ENCODE measurements at places on chromosomes 7 and 10. TPM values are rescaled to one million over a fixed set of nuclear protein-coding genes. Genes with fewer than 3 reads are reported as not detected.
A peak's percentile ranks its signal among the peaks of the same experiment; 100 is the strongest.

DNA sequence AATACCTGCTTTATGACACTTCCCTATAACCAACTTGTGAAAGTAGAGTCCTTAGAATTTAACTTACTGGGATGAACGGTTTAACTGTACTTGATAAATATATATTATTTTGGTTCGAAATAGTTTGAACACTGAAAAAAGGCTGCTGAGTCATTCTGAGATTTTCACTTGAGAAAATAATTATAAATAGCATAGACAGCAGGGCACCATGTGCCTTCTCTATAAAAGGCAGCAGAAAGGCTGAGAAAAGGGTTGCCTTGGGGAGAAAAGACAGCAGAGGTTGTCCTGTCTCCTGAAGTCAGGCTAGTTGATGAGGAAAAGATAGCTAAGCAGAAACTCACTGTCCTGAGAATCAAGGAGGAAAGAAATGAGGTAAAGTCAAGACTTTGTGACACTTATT, 92.4 kb downstream of the CTTNBP2 start:
- DNase-seq = no peak

GRCh38 chr10:119872610-119872859, at the start of gene MCMBP:
Gene MCMBP, minus strand, starts transcription at chr10:119872843. Its CDS starts 259 bp downstream, at chr10:119872584.
- peak; percentile 20 for DNase-seq

DNA sequence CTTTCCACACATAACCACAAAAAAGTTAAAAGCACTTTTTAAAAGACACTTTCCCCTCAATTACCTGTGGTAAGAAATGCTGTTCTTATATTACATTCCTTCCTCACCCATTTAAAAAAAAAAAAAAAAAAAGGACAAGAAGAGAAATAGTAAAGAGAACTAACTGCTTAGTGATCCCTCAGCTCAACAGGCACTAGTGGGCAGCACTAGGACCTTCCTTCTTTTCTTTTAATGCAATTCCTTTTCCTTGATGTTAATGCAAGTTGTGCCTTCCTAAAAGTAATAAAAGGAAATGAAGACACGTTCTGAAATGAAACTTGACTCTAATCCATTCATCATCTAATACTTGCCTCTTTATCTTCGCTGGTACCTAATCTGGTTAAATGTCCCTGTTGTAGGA, 189.7 kb downstream of the TCF7L2 start:
- DNase-seq = no peak

DNA sequence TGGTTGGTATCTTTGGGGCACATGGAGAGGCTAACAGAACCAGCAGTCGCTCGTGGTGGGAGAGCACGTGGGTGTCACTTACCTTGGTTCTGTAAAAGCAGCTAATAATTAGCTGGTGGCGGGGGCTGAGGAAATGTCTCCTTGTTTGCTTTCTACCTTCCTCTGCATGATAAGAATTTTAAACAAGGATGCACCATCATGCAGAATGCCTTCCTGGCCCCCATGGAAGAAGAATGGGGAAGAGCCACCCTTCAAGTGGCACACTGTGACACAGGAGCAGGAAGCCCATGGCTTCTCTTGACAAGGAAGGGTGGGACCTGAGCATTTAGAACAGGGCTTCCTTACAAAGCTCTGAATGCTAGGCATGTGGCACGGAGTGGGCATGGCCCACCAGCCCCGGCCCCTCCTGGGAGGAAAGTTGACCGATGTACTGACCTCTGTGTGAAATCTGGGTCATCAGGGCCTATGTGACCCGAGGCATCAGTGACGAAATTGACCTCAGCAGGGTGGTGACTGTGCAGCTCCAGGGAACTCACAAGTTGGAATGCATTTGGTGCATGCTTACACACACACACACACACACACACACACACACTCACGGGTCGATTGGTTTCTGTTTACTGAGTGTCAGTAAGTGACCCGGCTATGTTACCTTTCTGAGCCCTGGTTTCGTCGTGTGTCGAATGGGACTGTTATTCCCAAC, 116.9 kb upstream of the ANLN start:
- peak; percentile 70 for DNase-seq

BEND7 gene
- total RNA-seq = 47.8 TPM

PIK3CG gene
- not detected for total RNA-seq

GNAI1 gene
- 50.8 TPM for total RNA-seq

Data from progenitor cell of endocrine pancreas (in vitro differentiated cells).